ENCODE measurements at places on chromosomes 2 and 18.

DNA sequence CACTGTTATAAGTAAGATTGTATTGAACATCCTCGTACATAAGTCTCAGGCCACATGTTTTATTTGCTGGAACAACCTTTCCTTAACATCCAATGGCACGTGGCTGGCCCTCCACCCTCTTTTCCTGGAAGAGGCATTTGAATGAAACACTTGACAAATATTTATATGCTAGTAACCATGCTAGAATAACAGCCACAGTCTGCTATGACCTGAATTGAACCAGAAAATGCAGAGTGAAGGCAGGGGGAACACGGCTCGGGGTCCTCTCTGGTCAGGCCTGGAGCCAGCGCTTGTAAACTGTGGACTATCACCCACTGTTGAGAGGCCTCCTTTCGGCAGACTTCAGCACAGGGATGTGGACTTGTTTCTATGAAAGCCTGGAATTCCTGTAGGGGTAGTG lies 198.2 kb upstream of the COPS8 start:
- DNase-seq = peak; percentile 71

- DNase-seq = no peak
These were observed 3.7 kb upstream of the FAM136A start for GRCh38 chr2:70305531-70305930.

GRCh38 chr2:102509749-102510148 lies 36.7 kb downstream of the SLC9A4 start:
- peak; percentile 14 for DNase-seq

DNA sequence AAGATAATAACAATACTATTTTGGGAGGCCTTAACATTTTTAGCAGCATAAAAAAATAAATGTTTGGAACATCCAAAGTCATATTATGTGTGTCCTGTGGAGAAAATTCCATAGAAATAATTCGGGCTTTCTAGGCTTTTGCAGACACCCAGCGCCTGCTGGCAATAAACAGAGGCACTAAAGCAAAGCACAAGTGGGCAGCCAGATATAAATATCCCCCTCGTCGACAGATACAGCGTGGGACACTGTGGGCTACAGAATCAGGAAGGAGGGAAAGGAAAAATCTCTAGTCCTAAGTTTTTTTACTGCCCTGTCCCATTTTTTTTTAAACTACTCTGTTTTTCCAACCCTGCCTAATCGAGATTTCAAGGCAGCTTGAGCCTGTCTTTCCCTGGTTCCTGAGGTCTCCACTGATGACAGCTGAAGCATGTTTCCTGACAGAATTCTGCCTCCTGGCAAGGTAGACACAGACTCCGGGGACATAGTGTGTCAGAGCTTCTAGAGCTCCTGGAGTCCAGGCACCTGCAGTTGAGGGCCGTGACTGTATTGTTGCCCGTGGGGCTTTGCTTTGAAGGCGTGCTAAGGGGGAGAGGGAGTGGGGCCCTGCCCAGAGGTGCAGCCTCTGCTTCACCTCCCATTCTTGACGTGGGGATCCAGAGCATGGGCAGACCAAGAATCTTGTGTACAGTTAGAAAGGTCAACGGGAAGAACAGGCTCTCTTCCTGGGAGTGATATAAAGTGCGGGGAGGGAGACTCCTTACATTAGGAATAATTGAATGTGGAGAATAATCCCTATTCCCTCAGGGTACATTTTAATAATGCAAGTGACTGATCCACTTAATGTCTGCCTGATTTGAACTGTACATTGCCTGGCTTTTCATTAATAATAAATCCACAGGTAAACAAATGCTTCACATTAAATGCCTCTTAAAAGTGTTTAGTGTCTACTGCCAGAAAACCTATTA lies 232.3 kb downstream of the DCC start:
- DNase-seq = no peak

- no peak for DNase-seq
These were observed 76.2 kb upstream of the AFF3 start for GRCh38 chr2:100218552-100218951.

DNA sequence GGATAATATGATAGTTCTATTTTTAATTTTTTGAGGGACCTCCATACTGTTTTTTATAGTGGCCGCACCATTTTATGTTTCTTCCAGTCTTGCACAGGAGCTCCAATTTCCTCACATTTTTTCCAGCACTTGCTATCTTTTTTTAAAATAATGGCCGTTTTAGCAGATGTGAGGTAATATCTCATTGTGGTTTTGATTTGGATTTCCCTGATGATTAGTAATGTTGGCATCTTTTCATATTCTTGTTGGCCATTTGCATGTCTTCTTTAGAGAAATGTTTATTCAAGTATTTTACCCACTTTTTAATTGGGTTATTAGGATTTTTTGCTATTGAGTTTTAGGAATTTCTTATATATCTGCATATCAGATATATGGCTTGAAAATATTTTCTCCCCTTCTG lies 29.9 kb upstream of the NAPG start:
- peak; percentile 32 for DNase-seq

DNA sequence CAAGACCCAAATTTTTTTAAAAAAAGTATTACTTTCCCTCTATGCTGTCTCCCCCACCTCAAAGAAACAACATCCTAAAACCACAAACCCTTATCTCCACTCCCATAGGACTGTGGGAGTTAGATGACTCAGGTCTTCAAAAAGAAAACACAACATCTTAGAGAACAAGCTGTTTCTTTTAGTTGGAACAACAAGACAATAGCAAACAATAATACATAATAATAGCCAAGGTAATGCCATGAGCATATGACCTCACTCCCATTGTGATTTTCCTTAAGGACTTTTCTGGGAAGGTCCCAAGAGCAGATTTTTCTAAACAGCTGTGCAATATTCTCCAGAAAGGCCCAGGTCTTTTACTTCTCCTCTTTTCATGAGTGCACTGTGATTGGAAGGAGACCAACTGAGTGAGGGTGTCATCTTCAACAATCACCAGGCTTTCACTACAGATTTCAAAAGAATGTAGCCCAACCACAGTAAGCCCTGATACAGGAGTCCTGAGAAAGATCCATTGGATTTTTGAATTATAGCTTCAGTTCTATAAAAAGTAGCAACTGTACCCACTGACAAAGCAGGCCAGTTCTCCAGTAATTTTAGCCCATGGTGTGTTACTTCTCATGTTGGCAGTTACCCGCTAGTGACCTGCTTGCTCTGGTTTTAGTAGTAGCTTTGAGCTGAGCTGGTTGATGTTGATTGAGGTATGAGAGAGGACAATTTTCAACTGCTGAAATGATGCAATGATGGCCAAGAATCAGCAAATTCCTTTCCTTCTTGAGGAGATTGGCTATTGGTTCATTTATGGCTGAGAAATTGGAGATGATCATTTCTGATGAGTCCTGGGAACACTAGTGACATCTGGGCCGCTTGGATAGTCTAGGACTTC lies 144.5 kb upstream of the TCF4 start:
- DNase-seq = peak; percentile 83

DNA sequence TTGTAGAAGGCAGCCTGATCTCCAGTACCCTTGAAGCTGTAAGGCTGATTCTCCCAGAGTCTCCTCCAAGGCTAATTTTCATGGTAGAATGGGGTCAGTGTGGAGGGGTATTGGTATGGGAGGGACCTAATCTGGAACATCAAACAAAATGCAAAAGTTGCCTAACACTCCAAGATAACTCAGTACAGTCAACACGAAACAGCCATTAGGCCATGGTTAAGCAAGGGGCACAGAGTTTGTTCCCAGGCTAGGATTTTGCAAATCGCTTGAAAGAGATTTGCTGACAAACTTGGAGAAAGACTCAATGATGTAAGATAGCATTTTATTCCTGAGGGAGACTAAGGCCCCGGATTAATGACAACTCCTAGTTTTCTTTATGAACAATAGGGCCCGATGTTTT lies 5.4 kb downstream of the PID1 start:
- DNase-seq = peak; percentile 36

DNA sequence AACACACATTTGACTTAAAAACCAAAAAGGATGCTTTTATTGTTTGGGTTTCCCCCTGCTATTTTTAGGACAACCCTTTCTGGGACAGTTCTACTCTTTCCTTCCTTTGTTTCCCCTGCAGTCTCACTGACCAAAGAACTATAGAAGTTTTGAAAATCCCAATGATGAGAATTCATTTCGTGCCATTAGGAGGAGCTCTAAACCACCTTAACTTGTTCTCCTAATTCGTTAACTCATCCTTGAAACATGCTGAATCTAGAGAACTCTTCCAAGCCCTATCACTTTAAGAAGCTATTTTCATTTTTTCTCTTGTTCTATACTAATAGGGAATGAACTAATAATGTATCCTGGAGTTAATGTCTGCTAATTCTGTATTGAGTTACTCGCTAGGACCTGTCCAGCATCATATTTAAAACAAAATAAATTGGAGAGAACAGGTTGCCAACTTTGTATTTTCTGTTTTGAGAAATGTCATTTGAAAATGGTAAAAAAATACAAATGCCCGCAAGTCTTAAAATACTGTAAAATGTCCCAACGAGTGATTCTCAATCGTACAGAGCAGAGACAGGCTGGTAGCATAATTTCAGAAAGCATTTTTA lies 62.9 kb downstream of the AFTPH start:
- DNase-seq = peak; percentile 71

DNA sequence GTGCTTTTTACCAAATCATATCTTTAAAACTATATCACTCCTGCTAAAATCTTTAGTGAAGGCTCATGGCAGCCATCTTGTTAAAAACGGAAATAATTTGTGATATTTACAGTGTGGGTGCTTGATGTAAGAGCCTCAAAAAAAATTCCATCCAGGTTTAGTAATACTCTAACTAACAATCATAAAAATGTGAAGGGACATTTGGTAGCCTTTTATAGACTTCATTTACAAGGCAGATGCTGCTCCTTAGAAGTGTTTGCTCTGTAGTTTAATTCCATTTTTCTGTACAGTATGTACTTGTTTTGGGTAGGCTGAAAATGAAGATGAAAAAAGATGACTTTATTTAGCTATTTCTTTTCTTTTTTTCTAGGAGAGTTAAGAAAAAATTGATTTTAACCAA lies 525.0 kb downstream of the ZEB2 start:
- no peak for DNase-seq

- DNase-seq = no peak
These were observed 346.9 kb upstream of the LRRTM1 start for GRCh38 chr2:80651435-80651834.

- DNase-seq = peak; percentile 70
These were observed 74.2 kb upstream of the KLF7 start for GRCh38 chr2:207239754-207240494.

DNA sequence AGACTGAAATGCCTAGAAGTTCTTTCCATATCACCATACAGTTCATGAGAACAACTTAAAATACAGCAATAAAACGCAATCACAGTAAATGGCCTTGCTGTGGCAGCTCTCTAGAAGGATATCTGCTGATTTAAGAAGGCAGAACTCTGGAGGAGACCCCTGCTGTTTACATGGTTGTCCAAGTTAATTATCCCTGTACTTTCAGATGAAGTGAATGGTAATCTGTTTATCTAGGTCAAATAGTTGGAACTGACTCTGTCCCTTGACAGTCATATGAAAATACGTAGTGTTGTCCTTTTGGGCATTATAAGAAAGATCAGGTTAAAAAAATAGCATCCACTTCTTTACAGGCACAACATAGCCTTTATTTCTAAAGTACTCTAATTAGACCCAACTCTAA lies 115.6 kb downstream of the COLEC12 start:
- no peak for DNase-seq

DNA sequence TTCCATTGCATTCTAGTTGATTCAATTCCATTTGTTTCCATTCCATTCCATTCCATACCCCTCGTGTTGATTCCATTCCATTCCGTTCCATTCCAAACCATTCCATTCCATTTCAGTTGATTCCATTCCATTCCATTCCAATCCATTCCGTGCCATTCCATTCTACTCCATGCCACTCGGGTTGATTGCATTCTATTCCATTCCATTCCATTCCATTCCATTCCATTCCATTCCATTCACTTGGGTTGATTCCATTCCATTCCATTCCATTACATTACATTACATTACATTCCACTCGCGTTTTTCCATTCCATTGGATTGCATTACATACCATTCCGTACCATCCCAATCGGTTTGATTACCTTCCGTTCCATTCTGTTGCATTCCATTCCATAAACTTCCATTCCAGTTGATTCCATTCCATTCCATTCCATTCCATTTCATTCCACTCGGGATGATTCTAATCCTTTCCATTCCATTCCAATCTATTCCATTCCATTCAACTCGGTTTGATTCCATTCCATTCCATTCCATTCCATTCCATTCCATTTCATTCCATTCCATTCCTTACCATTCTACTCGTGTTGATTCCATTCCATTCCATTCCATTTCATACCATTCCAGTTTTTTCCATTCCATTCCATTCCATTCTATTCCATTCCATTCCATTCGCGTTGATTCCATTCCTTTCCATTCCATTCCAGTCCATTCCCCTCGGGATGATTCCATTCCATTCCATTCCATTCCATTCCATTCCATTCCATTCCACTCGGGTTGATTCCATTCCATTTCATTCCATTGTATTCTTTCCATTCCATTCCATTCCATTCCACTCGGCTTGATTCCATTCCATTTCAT lies 1140.4 kb downstream of the RPIA start:
- DNase-seq = no peak

DNA sequence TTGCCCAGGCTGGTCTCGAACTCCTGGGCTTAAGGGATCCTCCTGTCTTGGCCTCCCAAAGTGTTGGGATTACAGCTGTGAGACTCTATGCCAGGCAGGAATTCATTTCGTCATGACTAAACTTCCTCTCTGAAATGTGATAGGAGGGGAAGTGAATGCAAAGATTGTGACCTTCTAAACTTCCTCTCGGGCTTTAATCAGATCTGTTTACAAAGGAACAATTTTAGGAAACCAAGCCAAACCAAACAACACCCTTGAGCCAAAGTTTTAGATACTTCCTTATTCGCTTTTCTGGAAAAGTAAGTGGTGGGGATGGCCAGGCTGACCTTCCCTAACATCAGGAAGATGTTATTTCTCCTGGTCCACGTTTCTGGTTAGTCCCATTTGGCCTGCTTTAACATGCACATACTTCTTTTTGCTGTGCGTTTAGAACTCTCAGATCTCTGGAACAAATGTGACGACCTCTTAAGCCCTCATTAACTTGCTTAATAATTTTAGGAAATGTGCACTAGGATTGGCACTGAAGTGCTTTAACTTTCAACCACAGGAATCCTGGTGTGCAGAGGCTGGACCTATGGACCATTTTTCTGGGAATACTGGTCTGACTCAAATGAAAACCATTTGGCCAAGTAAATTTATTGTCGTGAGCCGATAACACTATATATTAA lies 33.2 kb upstream of the YES1 start:
- DNase-seq = no peak

DNA sequence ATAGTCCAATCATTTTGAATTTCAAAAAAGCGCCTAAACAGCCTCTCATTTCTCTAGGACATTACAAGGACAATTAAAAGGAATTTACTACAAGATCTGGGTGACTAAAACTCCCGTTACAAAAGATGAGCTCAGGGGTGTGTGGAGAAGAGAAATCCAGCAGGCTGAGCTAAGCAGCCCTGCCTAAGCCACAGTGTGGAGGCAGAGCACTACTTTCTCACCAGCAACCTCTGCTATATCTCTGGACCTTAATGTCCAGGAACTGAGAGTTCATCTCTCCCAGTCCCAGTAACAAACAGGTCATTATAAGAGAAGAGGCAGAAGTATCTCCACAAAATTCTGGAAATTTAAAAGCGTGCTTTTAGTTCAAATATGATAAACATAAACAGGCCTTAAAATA lies 18.9 kb upstream of the ANKRD62 start:
- DNase-seq = peak; percentile 18
